ENCODE measurements at places on chromosomes 2 and 18.

GRCh38 chr2:129255610-129256313 is 723.7 kb upstream of the RAB6C start:
- DNase-seq = no peak

GRCh38 chr2:218482651-218483050 is 63.7 kb downstream of the VIL1 start:
- no peak for DNase-seq

GRCh38 chr2:22035361-22035830 is 911.6 kb downstream of the TDRD15 start:
- no peak for DNase-seq

GRCh38 chr18:46725310-46725709 is 31.5 kb downstream of the ST8SIA5 start:
- no peak for DNase-seq

GRCh38 chr2:177117755-177118154 is 94.8 kb upstream of the HNRNPA3 start:
- no peak for DNase-seq

DNA sequence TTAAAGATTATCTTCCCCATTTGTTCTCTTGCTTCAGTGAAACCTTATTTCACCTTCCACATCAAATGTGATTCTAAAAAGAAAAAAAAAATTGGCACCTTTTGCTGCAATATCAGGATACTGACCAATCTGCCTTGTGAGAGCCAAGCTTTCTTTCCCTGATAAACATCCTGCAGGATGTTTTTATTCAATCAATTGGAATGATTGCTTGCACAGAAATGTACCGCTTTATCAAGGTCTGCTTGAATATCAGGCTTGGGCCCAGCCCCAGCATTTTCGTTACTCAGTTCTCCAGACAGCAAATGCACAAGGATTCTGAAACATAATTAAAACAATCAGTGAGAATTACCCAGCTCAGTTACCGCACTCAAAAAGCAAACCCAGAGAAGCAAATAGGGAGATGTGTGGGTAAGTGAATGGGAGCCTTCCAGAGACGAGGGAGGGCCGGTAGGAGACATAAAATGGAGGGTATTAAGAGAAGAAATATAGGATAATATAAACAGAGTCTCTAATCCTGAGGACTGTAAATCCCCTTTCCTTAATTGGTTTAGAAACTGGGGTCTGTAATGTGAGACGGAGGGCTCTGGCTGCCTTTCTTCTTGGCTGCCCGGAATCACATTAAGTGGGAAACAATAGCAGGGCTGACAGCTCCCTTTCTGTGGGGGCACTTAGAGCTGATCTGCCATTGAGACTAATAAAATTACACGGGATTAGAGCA is 291.8 kb downstream of the ICOS start:
- no peak for DNase-seq

- no peak for DNase-seq
Measured at GRCh38 chr2:274503-274902, 9.8 kb downstream of the ACP1 start.
